ENCODE measurements at places on chromosomes 12 and 14.

DNA sequence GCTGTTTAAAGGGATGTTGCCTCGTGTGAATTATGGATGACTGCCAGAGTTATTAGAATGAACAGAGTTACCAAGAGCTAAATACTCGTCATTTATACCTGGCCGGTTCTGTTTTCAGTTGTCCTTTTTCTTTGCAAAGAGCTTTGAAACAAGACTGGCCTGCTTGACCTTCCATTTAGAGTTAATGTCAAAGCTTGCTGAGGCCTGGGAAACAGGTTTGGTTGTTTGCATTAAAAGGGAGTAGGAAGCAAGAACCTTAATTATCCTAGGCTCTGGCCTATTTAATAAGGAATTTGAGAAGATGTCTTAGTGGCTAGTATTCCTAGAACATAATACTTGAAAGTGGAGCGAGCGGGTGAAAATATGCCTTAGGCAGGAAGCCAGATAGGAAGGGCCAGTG lies 233.3 kb downstream of the CACNA1C start:
- DNase-seq, result no peak

DNA sequence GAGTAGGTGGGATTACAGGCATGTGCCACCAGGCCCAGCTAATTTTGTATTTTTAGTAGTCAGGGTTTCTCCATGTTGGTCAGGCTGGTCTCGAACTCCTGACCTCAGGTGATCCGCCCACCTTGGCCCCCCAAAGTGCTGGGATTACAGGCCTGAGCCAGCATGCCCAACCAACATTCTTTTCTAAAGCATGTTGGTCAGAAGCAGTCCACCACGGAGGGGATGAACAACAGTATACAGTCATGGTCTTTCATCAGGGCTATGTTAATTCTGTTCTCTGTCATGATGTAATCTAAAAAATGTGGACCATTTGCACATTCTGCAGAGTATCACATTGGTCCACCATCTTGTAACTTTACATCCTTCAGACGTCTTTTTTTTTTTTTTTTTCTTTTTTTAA lies 3.6 kb downstream of the MRPL51 start:
- DNase-seq, result no peak

GRCh38 chr12:254039-254438 lies 8.6 kb downstream of the SLC6A13 start:
- no peak for DNase-seq

DNA sequence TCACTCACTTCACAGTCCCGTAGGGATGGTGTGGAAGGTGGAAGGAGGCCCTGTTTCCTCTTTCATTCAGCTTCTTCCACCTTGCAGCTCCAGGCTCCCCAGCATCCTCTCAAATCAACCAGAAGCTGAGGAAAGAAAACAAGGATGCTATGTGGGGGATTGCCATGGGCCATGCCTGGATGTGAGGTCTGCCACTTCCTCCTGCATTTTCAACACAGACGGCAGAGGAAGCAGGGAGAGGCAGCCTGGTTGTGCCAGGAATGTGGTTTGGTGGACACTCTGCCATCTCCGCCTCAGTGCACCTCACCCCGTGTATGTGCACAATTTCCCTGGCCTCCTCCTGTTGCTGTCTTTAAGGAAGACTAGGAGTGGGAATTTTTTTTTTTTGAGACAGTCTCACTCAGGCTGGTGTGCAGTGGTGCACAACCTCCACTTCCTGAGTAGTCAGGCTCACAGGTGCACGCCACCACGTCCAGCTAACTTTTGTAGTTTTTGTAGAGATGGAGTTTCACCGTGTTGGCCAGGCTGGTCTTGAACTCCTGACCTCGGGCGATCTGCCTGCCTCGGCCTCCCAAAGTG lies 99.2 kb downstream of the SLC15A4 start:
- no peak for DNase-seq

DNA sequence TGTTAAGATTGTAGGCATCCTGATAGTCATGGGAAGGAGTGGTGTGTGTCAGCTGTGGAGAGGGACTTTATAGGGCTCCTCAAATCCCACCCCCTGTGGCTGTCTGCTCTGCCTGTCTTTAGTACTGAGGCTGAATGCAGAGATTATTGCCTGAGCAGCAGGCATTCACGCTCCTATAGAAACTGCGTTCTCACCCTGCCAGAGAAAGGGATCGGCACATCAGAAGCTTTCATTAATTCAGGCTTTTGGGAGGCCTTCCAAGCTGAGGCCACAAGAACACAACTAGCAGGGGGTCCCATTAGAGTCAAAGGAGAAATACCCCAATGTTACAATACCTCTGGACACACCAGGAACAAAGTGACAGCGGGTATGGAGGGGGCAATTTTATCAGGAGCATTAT lies 12.6 kb downstream of the KCNK10 start:
- no peak for DNase-seq

- DNase-seq, result no peak
Observed at GRCh38 chr12:133233006-133233405, 2.7 kb downstream of the ANHX start.

GRCh38 chr12:128771681-128772080 lies 52.1 kb downstream of the SLC15A4 start:
- no peak for DNase-seq

DNA sequence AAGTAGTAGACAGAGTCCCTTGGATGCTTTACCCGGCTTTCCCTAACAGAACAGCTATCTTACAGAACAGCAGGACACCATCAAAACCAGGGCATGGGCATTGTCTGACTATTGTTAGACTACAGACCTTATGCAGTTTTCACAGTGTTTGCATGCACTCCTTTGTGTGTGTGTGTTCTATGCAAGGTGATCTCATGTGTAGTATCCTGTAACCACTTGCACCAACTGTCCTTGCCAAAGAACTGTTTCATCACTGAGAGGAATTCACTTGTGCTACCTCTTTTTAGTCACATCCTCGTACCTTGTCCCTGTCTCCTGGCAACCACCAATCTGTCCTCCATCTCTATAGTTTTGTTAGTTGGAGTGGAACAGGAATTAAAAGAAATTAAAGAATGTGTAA lies 183.6 kb upstream of the PZP start:
- no peak for DNase-seq

- no peak for DNase-seq
Observed at GRCh38 chr14:67773844-67774377, 42.5 kb downstream of the ZFYVE26 start.

- DNase-seq, result no peak
Observed at GRCh38 chr12:62533087-62533754, 66.6 kb downstream of the MON2 start.

- no peak for DNase-seq
Observed at GRCh38 chr12:110168732-110169455, 44.7 kb downstream of the IFT81 start.

GRCh38 chr12:85825746-85826145 lies 10.5 kb downstream of the RASSF9 start:
- DNase-seq, result no peak

DNA sequence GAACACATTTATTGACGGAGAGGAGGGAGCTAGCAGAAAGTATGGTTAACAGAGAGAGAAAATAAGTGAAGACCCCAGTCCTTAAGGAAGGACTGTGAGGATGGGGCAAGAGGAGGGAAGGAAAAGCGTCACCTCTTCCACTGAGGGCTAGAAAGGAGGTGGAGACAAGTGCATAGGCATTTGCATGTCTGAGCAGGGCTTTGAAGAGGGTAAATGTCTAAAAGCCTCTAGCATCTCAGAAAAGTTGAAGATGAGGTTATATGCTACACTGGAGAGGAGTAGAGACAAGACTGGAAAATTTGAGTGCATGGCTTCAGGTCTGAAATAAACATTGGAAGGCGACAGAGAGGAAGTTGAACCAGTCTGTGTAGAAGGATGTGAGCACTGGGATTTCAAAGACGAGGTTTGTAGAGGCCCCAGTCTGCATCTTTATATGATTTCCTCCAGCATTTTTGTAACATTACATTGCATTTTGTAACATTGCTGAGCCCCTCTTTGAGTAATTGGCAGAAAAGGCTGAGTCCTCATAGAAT lies 98.5 kb upstream of the IFNG-AS1 start:
- DNase-seq, result no peak

DNA sequence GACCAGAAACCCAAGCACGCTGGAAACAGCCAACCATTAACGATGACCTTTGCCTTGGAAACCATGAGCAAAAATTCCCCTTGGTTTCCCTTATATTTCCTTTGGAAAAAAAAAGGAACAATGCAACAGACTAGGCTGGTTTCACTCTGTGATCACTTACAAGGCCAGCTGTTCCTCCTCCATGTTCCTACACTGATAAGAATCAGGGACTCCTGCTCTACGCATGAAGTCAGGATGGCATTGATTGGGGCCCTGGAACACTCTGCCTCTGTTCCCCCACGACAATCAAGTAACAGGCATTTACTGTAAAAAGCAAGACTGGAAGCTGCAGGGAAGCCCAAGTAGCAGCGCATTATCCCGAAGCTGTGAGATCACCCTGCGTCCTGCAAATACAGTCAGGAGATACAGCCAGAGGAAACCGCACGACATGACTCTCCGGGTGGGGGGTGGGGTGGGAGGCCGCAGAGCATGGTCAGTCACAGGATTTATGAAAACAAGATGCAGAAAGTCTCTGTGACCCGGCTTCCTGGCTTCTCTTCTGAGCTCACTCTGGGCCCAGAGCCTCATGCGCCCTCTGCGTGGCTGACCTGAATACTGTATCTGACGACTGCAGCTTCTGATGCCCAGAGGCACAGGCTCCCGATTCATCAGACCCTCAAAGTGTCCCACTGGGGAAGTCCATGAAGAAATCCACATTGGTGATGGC lies 31.1 kb downstream of the SSH1 start:
- no peak for DNase-seq

DNA sequence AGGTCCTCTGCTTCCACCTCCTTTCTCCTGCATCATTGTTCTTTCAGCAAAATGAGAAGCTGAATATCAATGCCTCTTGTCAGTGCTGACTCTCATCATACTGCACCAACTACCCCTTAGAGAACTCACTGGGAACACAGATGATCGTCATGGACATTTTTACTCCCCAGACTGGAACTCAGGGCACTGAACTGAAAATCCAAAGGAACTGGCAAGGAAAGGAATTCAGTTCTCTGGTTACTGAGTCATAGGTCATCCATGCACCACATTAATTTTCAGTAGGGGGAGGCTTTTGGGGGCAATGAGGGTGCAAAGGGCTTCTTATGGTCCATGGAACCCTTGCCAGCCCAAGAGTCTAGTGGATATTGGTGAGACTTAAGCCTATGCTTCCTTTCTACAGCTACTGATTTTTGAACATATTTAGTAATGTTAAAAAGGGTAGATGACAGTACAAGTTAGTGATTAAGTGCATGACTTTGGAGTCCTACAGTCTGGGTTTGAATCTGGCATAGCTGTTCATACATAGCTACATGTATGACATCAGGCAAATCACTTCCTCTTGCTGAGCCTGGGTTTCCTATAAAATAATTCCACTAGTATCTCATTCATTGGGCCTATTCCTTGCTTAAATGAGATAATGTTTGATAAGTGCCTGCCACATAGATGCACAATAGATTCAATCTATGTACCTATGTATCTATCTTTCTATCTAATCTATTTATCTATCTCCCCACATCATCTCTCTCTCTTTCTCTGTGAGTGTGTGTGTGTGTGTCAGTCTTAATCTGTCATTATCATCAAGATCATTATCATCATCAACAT lies 29.2 kb downstream of the BBS10 start:
- no peak for DNase-seq

GRCh38 chr14:54385556-54385955 lies 11.3 kb upstream of the CDKN3 start:
- no peak for DNase-seq

DNA sequence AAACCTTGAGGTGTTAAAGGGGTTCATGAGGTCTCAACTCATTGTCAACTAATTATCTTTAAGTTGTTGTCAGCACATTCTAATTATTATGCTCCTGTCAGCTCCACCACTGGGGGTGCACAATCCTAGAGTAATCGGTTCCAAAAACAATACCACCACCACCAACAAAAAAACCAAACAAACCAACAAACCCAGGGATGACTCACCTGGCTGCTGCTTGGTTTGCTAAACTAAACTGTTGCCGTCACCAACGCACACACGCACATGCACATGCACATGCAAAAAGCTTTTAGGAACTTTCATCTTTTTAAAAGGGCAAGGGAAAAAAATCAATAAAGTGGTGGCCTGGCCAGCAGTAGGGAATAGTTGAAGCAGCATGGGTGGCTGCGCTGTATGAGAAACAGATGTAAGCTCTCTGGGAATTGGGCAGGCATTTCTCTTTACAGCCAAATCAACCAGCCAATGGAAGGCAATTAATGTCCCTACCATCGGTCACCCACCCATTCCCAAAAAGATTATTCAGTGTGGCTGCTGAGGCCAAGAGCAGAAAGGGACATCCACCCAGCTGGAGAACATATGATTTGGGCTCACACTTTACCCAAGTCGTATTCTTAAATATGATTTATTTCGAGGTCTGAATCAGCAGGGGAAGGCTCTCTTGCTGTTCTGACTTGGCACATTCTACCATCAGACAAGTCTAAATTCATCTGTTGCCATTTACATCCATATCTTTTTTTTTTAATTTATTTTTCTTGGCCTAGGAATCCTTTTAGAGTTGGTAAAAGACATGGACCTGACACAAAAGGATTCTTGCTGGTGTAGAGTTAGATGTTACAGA lies 20.0 kb downstream of the TMEM30B start:
- no peak for DNase-seq

DNA sequence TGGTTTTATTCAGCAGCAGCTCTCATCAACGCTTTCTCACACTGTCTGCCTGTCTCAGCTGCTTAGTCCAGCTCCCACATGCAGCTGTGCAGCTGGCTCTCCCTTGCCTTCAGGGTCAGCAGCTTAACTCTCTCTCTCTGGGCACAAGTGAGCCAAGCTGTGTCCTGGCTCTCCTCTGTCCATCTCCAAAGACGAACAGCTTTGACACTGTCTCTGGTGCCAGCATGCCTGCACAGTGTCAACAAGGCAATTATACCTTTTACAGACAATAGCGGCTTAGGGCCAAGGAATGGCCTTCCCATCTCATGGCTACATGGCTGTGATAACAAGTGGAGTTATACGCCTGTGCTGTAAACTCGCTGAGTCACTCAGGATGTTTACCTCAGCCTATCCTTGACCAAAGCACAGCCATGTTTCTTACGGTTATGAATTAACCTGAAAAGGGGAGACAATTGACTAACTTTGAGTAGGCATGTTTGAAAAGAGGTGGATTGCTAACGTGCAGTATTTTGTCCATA lies 38.4 kb upstream of the MANSC4 start:
- no peak for DNase-seq

DNA sequence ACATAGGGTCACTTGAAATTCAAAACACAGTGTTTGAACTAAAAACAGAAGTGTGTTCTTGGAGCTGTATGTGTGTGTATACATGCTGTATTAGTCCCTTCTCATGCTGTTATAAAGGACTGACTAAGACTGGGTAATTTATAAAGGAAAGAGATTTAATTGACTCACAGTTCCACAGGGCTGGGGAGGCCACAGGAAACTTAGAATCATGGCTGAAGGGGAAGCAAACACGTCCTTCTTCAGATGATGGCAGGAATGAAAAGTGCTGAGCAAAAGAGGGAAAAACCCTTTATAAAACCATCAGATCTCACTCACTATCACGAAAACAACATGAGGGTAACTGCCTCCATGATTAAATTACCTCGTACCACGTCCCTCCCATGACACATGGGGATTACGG lies 224.1 kb downstream of the BCAT1 start:
- DNase-seq, result no peak

Data from left kidney (tissue), 8 donors.